D721Med (cell line): ENCODE measurements at places on chromosomes 1 and 21.

DNA sequence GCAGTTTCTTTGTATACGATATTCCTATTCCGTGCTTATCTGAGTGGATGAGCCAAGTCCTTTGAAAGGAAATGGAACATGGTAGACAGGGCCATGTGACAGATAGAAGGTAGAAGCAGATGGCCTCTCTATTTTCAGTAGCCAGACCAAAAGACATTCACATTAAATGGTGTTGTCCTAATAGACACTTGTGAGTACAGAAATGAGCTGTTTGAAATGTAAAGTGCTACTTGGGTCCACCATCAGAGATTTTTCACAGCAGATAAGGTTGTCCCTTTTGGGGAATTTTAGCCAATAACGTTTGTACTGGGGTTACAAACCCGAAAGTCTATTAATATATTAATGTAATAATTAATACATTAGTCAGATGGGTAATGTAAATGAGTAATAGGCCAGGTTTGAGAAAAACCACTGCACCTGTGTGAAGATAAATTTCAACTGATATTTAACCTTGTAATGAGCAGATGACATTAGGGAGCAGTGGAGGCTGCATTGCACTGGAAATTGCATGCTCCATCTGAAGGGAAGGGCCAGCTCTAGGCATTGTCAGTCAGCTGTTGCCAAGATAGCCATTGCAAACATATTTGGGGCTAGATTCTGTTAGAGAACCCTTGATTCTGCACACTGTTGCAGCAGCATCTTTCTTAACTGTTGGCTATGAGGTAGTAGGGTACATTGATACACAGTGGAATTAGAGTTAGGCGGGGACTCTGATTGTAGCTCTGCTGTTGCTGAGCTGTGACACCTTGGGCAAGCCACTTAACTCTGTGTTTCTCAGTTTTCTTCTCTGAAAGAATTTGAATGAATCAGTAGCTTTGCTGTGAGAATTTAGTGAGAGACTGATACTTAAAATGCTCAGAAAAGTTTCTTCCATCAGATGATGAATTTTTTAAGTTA is 43.8 kb downstream of the FGGY start:
- DNase-seq: no peak

GRCh38 chr1:21891621-21892479 is 45.3 kb downstream of the HSPG2 start:
- no peak for DNase-seq

- no peak for DNase-seq
These were observed 61.8 kb downstream of the RUNX3 start for GRCh38 chr1:24868016-24868875.

GRCh38 chr1:32937061-32937460 is 27.5 kb downstream of the RNF19B start:
- no peak for DNase-seq

DNA sequence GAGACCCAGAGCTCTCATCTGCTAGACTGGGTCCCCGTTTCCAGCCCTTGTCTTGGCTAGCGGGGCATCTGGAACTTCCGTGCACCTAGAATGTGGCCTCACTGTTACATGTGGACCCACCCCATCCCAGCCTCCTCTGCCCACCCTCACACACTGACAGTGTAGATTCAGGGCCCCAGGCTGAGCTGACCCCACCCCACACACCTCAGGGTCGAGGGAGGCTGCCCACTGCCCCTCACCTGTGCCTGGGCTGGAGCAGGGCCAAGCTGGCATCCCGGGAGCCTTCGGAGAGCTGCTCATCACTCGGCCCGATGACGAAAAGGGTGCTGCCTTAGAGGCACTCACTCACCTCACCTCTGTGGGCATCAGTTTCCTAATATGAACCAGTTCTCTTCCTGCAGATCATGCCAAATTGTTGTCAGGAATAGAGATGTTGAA is 11.1 kb downstream of the ACOT11 start:
- DNase-seq: no peak

DNA sequence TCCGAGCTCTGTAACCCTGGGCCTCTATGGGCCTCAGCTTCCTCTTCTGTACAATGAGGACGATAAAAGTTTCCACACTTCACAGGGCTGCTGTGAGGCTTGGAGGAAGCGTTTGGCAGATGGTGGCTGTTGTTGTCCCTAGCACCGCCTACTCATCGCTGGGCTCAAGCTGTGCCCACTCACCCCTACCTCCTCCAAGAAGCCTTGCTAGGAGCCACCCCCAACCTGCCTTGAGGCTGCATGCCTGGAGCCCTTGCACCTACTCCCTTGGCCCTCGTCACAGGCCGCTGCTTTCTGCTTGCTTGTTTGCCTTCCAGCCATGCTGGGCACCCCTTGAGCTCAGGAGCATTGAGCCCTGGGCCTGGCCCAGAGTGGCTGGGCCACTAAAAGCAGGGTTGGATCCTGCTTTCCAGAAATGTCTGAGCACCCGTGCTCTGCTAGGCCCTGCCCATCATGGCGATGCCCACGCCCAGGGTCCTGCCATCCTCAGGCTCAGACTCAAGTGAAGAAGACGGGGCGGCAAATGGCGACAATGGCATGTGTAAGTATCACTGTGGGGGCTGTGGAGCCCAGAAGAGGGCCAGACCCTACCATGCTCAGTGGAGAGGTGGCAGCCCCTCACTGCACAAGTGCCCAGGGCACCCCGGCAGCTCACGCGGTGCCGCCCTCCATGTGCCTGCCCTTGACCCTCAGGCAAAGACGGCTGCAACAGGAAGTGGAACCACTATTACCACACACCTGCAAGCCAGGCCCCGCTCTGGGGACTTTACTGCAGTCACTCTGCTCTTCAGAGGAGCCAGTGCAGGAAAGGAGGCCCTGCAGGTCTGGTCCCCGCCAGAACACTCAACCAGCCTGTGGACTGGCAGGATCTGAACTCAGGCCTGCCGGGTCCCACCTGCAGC is 9.5 kb downstream of the SH3BGRL3 start:
- no peak for DNase-seq

- peak; percentile 25 for DNase-seq
These were observed 73.5 kb downstream of the BACH1 start for GRCh38 chr21:29372063-29372802.

- DNase-seq: no peak
These were observed 3.6 kb downstream of the PERM1 start for GRCh38 chr1:978069-978834.

GRCh38 chr1:200250469-200250868 is 159.4 kb downstream of the ZNF281 start:
- DNase-seq: no peak

- no peak for DNase-seq
These were observed 27.8 kb downstream of the COL18A1 start for GRCh38 chr21:45432575-45433255.

DNA sequence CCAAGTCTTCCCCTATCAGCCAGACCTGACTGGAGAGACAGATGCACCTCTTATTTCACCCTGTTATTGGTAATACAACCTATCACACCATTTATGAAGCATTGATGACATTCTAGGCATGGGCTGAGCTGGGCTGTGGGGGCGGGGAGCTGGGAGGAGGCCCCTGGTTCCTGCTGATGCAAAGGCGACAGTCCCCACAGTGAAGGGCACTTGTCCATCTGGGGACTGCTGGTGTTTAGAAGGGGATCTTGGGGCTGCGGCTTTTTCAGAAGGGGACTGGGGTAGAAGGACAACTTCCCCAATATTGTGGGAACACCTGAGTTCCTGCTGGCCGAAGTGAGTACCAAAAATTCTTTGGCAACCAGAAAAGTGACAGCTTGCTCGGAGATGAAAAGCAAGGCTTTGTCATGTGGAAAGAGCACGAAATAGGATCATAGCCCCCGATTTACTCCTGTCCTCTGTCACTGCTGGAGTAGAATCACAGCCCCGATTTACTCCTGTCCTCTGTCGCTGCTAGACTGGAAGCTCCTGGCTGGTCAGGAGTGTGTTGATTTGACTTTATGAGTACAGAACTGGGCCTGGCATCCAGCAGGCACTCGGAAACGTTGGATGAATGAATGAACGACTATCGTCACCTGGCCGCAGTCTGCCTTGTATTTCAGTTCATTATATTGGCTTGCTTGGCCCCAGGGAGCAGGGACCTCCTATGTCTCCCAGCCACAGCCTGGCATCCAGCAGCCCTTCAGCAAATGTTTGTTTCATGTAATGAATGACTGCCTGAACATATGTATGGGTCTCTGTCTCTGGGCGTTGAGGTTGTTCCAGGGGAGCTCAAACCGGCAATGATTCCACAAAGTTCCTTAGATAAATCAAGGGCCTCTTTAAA is 16.5 kb upstream of the ETV3L start:
- peak; percentile 13 for DNase-seq

DNA sequence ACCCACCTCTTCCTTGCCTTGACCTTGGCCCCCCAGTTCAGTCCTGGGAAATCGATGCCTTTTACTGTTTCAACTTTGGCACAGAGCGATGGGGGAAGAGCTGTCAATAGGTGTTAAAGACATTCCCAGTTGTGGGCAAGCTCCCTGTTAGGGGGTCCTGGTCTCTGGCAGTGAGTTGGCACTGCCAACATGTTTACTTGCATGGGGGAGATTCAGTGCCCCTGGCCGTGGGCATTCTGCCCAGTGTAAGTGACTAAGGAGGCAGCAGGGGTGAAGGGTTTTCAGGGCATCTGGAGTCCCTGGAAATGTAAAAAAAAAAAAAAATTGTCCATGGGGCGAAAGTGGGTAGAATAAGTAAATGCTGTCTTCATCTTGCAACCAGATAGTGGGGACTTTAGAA is 407.0 kb downstream of the PTPRU start:
- no peak for DNase-seq

DNA sequence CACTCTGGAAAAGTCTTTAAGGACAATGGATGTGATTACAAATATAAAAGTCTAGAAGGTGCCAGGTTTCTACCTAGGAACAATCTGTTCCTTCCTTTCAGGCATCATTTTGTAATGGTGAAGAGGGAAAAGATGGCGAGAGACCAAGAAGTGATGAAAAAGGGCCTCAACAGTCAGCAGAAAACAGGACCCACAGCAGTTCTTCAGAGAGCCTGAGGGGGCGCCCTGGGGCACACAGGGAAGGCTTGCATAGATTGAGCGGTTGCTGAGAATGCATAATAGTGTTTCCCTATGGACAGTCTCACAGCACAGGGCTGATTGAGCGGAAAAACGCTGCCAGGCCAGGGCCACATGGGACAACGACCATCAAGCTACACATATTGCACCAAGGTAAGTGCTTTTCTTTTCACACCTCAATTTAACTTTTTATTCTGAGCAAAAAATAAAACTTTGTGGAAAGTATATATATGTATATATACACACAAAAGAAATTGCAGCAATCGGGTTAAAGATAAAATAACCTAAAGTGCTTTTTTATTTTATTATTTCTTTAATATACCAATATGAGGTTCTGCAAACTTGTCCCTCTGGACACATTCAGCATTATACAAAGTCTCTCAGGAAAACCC is 3.1 kb upstream of the YRDC start:
- no peak for DNase-seq

GRCh38 chr1:35930593-35931445 is at the start of gene AGO3:
AGO3 (plus strand) TSS chr1:35931105; CDS start chr1:35931427, 322 bp downstream.
- peak; percentile 59 for DNase-seq

GRCh38 chr1:104064399-104064798 is 314.7 kb downstream of the AMY1C start:
- DNase-seq: no peak

DNA sequence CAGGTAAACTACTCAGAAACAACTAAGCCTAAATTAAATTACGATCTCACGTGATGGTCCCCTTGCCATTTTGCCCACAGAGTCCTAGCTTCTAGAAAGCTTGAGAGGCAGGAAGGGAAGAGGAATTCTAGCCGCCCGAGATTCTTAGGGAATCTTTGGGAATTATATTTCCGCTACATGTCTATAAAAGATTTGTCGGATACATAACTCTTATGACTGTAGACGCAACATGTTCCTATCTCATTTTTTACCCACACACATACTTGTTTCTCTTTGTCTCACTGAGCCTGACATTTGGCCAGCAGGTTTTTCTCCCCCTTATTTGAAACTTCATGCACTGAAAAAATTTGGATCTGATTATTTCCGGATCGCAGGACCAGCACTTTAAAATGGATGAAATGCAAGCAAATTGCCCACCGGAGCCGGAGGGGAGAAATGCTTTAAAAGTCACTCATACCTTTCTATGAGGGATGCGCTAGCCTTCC is 5.5 kb downstream of the GLIS1 start:
- no peak for DNase-seq

- no peak for DNase-seq
These were observed 91.1 kb downstream of the HLX start for GRCh38 chr1:220970311-220970710.

GRCh38 chr21:17512253-17513213 is at the start of gene CXADR:
CXADR (plus strand) TSS chr21:17513043; CDS start chr21:17513130, 87 bp downstream.
- DNase-seq: peak; percentile 41

- DNase-seq: no peak
These were observed 36.2 kb downstream of the UMODL1 start for GRCh38 chr21:42107177-42107880.

GRCh38 chr1:165425621-165426020 is 19.3 kb downstream of the RXRG start:
- peak; percentile 44 for DNase-seq

- no peak for DNase-seq
These were observed 7.0 kb upstream of the CCT8 start for GRCh38 chr21:29080454-29080941.

GRCh38 chr1:110787328-110788071 is 85.4 kb upstream of the CD53 start:
- no peak for DNase-seq

- DNase-seq: peak; percentile 10
These were observed 18.4 kb downstream of the COL6A2 start for GRCh38 chr21:46116189-46116775.

DNA sequence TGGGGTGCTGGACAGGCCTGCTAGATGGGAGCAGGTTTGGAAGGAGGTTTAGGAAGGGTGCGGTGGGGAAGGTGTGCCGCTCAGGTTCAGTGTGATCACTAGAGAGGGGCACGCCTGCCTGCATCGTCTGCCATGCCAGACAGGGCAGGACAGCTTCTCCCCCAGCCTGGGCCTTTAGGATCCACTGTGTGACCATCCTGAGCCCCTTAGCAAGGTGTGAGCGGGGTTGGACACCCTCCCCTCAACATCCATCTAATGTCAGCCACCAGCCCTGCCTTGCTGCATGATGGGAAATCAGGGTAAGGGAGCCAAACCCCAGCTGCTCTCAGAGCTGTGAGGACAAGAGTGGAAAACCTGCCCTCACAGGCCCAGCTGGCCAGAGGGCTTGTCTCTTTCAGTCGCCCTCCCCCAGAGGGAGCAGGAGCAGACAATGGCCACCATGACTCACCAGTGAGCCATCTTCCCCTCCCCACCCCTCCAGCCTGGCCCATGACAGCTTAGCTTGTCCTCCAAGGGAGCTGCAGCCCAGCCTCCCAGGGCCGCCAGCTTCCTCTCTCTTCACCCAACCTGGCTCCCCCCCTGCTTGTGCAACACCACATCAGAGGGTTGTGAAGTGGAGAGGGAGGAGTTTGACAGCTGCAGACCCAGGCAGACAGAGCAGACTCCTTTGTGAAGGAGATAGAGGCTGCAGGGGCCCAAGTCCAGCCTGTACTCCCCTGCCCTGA is 37.0 kb downstream of the NUAK2 start:
- DNase-seq: no peak

DNA sequence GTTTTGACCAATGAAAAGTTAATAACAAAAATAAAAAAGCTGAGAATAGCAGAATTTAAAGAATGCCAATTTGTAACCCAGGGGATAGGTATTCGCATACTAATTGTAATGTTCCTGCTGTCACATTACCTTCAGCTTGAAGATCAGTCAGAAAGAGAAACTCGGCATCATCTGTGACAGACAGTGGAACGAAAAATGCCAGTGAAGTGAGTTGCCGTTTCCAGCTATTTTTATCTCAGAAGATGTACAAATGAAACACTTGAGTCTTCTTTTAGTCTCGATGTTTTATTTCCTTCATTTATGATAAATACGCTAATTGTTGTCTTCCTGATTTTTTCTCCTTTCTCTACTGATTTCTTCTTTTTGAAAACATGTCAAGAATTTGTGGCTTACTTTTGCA is 26.1 kb downstream of the RGS21 start:
- no peak for DNase-seq
